ENCODE measurements at places on chromosomes 2 and 18.

GRCh38 chr2:173881886-173882285 is 83.3 kb downstream of the SP3 start:
- no peak for DNase-seq

- no peak for DNase-seq
These were observed 135.7 kb downstream of the SPAG16 start for GRCh38 chr2:213419980-213420379.

GRCh38 chr2:224816816-224817215 is 100.7 kb upstream of the CCDC195 start:
- DNase-seq: no peak

- DNase-seq: no peak
These were observed 35.4 kb downstream of the PDE1A start for GRCh38 chr2:182391443-182391842.

- no peak for DNase-seq
These were observed 102.5 kb upstream of the LDAH start for GRCh38 chr2:20925265-20925889.

GRCh38 chr2:235045973-235046343 is 94.1 kb downstream of the SH3BP4 start:
- DNase-seq: no peak

GRCh38 chr2:46493971-46494250 is 14.5 kb downstream of the TMEM247 start:
- DNase-seq: peak; percentile 27

DNA sequence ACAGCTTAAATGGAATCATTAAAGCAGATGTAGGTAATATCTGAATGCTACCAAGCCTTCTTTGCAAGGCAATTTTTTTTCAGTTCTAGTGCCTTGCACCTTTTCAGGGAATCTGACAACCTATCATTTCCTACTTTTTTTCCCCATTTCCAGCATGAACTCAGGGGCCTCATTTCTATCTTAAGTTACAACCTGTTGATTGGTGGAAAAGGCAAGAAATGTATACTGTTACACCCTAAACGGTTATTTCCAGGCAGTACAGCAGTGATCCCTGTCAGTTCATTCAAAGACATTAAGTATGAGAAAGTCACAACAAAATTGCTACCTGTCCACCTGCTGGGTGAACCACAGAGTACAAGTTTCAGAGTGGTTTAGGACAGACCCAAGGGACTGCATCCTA is 171.2 kb upstream of the PIK3C3 start:
- no peak for DNase-seq

GRCh38 chr18:10138719-10139118 is 224.9 kb downstream of the VAPA start:
- no peak for DNase-seq

- no peak for DNase-seq
These were observed 9.9 kb downstream of the KCNIP3 start for GRCh38 chr2:95307036-95307435.

DNA sequence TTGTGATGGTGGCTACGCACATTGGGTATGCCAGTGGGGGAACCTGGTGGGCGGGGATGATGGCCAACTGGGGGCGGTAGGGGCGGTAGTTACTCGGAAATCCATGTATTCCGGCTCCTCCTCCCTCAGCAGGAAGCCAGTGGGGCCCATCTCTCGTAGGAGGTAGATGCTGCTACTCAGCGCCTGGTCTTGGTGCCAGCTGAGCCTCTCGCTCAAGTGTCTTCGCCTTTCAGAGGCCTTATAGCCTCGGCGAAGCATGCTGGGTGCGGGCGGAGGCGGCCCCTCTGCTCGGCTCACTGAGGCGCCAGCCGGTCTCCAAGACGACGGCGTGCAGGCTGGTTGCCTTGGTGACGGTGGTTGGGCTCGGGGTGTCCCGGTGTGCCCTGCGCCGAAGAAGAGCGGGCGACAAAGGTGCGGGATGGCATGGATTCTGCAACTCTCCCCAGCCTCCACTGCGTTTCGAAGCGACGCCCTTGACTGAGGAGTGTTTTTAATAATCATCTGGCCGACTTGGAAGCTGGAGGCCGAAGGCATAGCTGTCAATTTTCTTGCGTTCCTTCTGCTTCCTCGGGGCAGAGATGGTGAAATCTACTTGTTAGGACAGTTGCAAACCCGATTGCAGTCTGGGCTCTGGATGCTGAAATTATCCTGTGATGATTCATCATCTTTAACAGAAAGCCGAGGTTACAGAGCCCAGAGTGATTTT is at the start of gene ZSWIM2:
TSS of gene ZSWIM2 (minus strand) at position 298 of the 706 bp plus-strand sequence. CDS start at position 258, 40 bp downstream.
- DNase-seq: peak; percentile 87

GRCh38 chr2:23524261-23524706 is 139.3 kb downstream of the KLHL29 start:
- no peak for DNase-seq

DNA sequence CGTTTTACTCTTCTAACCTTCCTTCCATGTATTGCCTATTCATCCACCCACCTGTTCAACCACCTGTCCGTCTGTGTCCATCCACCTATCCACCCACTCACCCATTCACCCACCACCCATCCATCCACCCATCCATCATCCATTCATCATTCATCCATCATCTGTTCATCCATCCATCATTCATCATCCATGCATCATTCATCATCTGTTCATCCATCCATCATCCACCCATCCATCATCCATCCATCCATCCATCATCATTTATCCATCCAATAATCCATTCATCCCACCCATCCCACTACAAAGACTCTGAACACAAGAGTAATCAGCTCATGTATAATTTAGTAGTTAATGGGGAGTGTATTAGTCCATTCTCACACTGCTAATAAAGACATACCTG is 78.0 kb downstream of the ACOXL start:
- DNase-seq: no peak

DNA sequence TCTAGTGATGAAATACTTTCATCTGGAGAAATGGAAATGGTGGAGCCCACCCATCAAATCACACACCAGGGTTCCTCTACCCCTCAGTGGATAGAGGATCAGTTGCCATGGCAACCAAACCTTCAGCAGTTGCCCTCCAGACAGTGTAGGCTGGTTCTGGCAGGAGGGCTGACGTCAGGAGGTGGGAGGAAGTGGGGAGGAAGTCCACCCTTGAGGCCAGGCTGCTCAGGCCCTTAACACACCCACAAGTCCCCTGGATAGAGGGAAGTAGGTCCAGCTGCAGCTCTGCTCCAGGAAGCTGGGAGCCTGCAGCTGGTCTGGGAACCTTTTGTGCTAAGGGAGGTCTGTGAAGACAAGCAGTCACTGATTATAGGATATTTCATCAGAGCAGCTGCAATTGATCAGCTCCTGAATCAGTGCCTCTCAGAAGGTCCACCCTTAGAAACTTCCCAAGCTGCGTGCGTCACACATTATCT is 186.6 kb downstream of the MTX2 start:
- DNase-seq: peak; percentile 3

- DNase-seq: no peak
These were observed 36.4 kb downstream of the ICOS start for GRCh38 chr2:203973000-203973399.

GRCh38 chr2:111250448-111251030 is 129.8 kb downstream of the BCL2L11 start:
- no peak for DNase-seq

DNA sequence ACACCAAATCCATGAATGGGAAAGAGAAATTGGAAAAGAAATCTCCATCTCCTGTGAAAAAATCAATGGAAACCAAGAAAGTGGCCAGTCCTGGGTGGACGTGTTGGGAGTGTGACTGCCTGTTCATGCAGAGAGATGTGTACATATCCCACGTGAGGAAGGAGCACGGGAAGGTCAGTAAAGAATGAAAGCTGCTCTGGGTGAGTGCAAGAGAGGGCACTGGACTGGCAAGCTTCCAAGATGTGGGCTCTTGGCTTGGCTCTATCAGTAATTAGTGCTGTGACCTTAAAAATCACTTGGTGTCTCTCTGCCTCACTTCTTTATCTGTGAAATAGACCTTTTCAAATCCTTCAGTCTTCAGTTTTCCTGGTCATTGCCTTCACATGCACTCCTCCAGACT is 89.0 kb downstream of the ZNF532 start:
- DNase-seq: no peak

- no peak for DNase-seq
These were observed 40.7 kb downstream of the CMPK2 start for GRCh38 chr2:6824962-6825361.

DNA sequence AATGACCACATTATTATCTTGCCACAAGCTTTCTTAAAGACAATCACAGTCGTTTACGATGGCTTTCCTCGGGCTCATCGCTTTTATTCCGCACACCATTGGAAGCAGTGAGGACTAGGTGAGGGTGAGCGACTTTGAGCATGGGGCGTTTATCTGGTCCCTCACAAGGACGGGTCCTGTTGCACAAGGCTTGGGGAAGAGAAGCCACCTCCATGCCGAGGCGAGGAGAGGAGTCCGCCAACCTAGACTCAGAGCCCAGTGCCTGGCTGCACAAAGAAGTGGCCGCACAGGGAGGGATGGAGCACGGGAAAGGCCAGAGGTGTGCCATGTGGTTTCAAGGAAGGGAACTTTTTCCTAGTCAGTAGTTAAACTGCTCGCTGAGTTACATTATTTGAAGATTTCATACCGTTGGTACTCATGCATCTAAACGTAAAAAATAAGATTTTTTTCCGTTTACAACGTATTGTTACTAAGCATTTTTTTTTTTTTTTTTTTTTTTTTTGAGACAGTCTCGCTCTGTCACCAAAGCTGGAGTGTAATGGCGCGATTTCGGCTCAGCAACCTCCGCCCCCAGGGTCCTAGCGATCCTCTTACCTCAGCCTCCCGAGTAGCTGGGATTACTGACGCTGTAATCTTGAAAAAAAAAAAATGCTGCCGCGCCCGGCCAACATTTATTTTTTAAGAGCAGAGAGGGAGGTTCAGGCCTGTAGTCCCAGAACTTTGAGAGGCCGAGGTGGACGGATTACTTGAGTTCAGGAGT is 849 bp upstream of the CYP27C1 start:
- no peak for DNase-seq

- DNase-seq: no peak
These were observed 44.1 kb upstream of the TTC39C start for GRCh38 chr18:23970161-23971096.

GRCh38 chr2:121627525-121628050 is 21.7 kb downstream of the CLASP1 start:
- no peak for DNase-seq

- DNase-seq: peak; percentile 55
These were observed 33.3 kb downstream of the FAM178B start for GRCh38 chr2:96952976-96953610.

DNA sequence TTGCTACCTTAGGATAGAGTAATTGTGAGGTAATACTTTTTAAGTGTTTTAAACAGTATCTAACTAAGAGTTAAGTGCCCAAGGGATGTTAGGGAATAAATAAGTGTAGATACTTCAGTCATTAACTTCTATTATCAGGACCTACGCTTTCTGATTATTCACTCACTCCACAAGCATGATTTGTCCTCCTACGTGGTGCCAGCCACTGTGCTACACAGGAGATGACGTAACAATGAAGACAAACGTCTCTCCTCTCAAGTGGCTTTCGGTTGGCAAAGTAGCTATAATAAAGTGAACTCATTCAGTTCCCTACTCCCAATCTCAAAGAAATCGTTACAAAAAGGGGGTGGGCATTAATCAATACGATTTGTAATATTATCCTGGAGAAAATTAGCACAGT is 100.9 kb upstream of the SETBP1 start:
- DNase-seq: no peak

DNA sequence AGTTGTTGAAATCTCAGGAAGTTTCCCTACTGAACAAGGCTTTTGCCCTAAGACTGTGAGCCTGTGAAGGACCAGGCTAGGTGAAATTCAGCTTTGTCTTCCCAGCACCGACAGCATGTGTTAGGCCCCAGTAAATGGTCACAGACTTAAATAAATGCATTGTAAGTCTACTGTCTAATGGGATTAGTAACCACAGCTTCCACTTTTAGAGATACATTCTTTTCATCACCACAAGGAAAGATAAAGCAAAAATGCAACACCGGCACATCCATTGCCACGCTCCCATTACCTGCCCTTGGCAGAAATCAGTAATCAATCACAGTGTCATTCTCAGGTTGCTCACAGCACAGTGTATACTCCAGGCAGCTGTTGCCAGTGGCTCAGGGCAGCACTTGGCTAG is 59.3 kb downstream of the CRACDL start:
- no peak for DNase-seq

DNA sequence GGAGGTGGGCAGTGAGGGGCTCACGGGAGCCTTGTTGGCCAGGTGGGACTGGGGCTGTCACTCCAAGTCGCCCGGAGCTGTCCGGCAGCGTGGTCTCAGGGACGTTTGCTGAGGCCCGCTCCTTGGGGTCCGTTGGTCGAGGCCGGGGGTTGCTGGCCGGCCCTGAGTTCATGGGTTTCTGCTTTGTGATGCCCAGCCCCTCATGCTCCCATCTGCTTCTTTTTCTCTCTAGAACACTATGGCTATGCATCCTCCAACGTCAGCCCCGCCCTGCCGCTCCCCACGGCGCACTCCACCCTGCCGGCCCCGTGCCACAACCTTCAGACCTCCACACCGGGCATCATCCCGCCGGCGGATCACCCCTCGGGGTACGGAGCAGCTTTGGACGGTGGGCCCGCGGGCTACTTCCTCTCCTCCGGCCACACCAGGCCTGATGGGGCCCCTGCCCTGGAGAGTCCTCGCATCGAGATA is 14.5 kb downstream of the NFATC1 start:
- no peak for DNase-seq

DNA sequence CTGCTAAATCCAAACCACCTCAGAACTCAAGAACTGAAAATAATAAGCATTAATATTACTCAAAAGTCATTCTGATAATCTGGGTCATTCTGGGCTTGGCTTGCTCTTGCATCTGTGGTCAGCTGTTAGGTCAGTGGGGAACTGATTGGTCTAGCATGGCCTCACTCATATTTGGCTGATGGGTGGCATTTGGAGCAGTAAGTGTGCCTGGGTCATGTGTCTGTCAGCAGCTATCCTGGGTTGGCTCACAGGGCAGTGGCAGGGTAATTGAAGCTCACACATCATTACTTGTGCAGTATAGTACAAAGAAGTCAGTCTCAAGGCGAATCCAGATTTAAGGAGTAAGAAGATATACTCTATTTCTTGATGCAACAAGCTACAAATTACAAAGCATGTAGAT is 9.6 kb downstream of the RPL37A start:
- no peak for DNase-seq

DNA sequence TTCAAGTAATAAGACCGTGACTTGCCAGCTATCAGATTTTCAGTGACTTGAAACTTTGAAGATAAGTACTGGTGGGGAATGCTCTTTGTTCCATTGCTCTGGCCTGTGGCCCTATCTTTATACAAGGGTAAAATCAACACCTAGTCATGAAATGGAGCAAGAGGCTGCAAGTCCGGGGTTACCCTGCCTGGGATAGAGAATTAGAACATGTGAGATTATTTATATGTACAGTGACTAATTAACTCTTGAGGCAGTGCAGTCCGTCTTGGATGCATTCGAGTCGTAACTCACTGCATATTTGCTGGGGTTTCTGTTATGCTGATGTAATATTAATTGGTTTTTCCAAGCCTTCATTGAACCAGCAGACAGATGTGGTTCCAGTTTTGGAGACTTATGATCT is 105.8 kb upstream of the LYPD6 start:
- DNase-seq: no peak

DNA sequence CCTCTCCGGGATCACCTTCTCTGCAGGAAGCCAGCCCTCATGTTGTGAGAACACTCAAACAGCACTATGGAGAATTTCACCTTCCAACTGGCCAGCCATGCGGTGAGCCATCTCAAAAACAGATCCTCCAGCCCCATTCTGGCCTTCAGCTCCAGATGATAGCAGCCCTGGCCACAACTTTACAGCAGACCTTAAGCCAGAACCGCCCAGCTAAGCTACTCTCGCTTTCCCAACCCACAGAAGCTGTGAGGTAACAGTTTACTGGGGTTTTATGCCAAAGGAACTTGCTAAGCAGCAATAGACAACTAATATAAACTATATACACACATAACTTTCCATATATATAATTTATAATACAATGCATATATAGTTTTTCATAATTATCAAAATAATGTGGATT is 11.6 kb upstream of the PTPN4 start:
- no peak for DNase-seq

Data from Ammon's horn (tissue), 1 donor.